Pons (tissue), 1 donor: ENCODE measurements at places on chromosomes 5 and 9.

DNA sequence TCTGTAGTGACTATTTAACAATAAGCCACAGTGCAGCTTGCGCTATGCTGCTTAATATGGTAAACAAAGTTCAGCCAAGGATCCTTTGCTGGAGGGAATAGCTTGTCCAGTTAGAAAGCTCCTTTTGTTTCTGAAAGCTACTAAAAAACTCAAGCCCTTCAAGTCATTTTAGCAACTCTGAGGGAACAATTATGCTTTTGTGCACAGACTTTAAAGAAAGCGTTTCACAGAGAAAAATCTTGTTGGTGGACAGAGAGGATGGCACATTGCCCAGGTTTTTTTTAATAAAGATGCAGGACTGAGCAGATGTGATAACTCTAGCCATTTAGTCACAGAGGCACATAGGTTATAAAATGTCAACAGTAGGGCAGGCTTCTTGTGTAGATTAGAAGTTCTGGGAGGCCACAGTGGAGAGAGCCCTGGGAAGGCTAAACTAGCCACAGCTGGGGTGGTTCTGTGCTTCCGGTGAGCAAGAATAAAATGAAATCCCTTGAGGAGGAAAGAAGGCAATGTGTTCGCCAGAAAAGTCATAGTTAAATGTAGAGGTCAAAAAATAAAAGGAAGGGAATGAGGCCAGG, 63.4 kb downstream of the ALDH7A1 start:
- peak; percentile 94 for DNase-seq

DNA sequence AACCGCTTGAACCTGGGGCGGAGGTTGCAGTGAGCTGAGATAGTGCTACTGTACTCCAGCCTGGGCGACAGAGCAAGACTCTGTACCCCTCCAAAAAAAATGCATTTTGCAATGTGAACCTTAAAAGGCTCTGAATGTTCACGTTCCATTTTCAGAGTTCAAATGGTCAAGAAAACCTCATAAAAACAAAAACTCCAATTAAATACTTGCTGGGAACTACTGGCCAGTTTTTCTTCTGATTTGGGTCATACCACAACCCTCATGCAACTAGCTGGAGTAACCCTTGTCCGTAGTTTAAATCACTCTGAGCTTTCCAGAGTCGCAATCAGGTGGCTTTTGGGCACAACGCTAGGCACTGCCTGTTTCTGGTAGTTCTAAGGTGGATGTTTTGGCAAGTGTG, 2.3 kb upstream of the OTULINL start:
- DNase-seq = no peak

- DNase-seq = no peak
These were observed 37.2 kb downstream of the FAM170A start for GRCh38 chr5:119666542-119666941.

DNA sequence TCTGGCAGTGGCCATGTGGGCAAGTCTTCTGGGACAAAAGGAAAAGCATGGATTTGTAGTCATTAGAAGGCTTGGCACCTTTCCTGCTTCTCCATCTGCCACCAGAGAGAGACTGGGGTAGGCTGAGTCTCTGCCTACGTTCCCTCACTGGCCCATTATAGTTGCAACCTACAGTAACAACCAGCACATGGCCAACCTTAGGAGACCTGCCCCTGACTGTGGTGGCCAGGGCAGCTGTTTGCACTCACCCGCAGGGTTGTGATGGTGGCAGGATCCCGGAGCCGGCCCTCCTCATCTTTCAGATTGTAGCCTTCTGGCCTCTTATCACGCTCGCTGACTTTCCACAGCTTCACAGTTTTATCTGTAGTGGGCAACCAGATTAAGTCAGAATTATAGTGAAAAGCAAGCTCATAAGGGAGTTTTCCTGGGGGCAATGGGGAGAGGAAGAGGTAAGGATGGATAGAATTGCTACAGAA, 174.9 kb upstream of the GPR151 start:
- DNase-seq = no peak

DNA sequence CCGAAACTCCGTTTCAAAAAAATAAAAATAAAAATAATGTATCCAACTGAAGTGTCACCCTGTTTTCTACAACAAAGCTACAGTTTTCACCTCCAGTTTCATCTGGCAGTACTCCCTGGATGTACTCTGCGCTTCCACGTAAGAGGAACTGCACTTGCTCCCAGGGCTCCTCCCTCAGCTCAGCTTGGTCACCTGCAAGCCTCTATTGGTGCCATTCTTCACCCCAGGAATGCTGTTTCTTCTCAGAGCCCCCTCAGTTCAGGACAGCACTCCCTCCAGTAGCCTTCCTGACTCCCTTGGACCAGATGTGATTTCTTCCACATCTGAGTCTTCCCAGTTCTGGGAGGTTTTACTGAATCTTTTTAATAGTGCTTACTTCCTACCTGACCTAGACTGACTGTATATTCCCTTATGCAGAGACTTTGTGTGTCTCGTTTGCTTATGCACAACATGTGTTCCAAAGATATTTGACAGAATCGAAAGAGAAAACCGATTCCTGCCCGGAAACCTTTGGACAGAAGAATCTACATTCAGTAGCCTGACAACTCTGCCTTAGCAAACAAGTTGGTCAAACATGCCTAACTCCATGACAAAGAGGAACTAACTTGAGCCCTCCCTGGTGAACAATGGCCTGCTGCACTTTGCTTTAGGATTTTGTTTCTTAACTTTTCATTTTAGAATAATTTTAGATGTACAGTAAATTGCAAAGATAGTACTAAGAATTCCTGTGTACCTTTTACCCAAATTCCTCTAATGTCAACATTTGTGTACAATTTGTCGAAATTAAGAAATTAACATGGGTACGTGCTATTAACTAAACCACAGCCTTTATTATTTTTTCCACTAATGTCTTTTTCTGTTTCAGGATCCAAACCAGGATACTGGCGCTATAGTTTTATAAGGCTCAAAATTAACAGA, 814 bp downstream of the CCDC125 start:
- DNase-seq = peak; percentile 9

DNA sequence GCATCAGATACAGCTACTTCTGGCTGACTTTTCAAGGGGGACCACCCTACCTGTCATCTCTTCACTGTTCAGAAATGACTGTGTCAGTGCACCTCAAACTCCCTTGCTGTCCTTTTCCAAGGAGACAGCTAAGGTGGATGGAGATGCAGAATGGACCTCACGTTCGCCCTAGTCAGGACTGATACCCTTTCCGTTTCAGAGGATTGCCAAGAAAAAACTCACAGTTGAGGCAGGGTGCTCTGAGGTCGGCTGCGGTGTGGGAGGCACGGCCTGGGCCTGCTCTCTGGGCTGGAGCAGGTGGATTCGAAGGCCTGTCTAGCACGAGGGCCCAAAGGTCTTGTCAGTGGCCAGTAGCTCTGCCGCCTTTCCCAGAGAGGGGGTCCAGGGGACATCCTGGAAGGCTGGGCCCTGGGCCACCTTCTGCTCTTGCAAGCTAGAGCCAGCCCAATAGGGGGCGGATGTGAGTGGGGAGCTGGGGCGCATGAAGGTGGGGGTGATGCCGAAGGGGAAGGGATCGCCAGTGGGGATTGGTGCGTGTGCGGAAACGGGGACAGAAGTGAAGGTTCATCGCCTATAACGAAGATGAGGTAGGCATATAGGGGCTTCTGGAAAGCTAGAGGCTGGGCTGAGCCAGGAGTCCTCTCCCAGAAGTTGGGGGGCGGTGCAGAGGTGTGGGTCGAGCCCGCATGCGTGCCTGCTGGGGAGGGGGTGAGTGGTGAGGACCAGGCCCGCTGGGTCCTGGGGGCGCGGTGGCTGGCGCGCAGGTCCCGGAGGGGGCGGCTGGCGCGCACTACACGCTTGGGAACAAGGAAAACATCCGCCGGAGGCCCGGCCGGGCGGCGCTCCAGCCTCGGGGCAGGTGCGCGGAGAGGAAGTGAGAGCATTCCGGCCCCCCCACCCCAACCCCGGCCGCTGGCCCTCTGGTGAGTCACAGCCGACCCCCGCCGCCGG, 2.5 kb upstream of the MSMP start:
- peak; percentile 36 for DNase-seq

DNA sequence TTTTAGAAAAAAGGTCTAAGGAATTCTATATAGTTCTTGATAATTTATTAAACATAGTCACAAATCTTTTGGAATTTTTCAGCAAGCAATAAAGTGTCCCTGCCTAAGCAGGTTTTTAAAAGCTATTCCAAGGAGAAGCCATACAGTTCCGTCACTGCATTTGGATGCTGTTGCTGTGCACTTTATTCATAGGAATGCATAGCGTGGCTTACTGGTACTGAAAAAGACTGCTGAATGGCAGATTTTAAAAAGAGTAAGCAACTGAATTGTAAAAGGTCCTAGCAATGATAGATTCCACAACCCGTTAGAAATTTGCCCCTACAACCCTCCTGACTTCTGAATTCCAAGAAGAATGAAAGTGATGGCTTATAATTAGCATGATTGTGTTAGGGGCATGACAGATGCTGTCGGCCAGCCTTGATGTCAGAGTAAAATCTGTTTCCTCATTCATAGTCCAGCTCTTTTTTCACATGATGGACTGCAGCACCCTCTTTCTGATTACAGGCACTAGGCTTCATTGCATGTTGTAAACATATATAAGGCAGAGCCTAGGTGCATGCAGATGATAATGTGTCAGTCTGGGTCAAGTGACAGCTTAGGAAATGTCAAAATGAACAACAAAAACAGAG, 227.0 kb downstream of the PDE4D start:
- DNase-seq = no peak

- DNase-seq = no peak
These were observed 91.6 kb upstream of the NR3C1 start for GRCh38 chr5:143495110-143495509.

- no peak for DNase-seq
These were observed 122.0 kb upstream of the STC2 start for GRCh38 chr5:173450188-173450587.

DNA sequence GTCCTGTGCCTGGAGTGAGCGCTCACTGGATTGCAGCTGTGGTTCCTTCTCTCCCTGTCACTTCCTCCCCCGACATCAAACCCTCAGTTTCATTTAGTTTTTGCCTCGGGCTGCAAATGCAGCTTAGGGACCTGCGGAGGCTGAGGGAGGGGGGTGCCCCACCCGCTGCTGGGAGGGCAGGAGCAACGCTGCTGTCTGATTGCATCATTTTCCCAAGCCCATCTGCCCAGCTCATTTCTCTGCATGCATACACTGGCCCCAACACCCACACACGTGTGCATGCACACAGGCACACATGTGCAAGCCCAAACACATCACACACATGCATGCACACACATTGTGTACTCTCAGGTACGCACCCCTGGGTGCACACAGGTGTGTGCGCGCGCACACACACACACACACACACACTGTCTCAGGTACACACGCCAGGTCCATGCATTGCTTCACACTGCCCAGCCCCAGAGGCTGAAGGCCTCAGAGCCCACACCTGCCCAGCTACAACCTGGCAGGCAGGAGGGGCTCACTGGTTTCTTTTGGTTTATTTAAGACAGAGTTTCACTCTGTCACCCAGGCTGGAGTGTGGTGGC, 3.4 kb downstream of the ASS1 start:
- DNase-seq = no peak
